ENCODE measurements at places on chromosomes 12 and 14.

DNA sequence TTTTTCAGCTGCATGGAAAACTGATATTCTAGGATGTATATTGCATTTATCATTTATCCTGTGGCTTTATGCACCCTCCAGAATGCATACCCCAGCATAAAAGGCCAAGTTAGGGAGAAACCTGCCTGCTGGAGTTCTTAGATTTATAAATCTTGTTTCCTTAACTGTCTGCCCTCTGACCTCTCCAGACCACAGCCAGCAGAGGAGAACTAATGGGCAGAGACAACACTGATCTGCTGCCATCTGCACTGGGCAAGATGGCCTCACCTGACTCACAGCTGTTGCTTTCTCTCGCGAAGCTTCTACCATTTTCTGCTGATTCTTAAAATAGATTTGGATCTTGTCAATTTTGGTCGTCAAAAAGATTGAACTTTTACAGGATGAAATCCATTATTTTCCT, 65.8 kb downstream of the PPP2R5C start:
- no peak for DNase-seq

- no peak for DNase-seq
Observed at GRCh38 chr14:54483073-54483745, 5.6 kb downstream of the GMFB start.

- no peak for DNase-seq
Observed at GRCh38 chr14:92040431-92041051, 682 bp upstream of the TRIP11 start.

DNA sequence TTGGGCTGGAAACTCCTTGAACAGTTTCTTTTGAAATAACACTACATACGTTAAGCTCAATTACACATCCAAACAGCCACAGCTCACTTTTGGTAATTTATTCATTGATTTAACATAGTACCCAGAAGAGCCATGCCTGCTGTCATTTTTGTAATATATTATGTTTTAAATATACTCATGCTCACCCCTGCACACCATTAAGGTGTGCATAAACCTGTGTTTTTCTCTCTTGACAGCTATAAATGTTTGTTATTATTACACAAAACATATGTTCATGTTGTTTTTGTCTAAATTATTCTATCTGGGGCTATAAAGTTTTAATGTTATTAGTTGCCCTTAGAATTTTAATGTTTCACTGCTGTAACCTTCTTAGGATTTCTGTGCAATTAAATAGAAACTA, 296.1 kb downstream of the AKAP6 start:
- no peak for DNase-seq

- DNase-seq, result no peak
Observed at GRCh38 chr14:56310643-56311042, 192.4 kb downstream of the PELI2 start.

GRCh38 chr14:74357585-74357984, 9.3 kb downstream of the VRTN start:
- no peak for DNase-seq

DNA sequence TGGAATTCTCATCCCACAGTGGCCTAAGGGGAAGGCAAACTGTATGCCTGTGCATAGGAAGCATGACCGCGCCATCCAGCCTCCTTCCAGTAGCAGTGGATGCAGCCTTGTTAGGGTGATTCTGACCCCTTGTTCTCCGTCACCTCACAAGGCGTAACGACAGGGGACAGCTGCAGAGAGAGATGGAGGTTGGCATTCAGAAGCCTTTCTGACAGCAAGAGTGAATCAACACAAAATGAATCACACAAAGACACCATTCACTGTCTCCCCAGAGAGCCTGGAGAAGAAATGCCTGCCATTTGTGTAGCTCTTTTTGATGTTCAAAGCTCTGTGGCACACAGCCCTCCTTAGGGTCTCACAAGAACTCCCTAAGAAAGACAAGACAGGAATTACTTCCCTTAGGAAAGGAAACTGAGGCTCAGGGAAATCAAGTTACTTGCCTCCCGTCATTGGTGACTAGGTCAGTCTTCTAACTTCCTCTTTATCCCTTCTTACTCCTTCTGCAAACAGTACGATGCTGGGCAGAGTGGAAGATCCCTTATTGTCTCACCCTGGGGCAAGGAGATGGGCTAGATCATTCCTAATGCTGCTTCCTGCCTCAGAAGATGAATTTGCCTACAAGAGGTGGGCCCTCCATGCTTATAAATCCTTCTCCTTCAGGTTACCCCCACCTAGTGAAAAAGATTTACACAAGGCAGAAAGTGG, 280.9 kb downstream of the CACNA1C start:
- no peak for DNase-seq
